Mesendoderm (in vitro differentiated cells): ENCODE measurements at places on chromosomes 5 and 9.

GRCh38 chr9:99015890-99016289 lies 72.2 kb downstream of the COL15A1 start:
- H3K27ac ChIP-seq, result no peak overlapping the region
- no peaks in the 10 kb centered on the region for H3K36me3 ChIP-seq
- no peaks in the 10 kb centered on the region for H3K27me3 ChIP-seq
- no peaks in the 10 kb centered on the region for H3K4me1 ChIP-seq
- no peak overlapping the region for H3K4me3 ChIP-seq
- no peak for DNase-seq

GRCh38 chr9:69016191-69017096 lies 2.5 kb upstream of the PRKACG start:
- no peak for DNase-seq
- no peaks in the 10 kb centered on the region for H3K36me3 ChIP-seq
- no peaks in the 10 kb centered on the region for H3K4me1 ChIP-seq

DNA sequence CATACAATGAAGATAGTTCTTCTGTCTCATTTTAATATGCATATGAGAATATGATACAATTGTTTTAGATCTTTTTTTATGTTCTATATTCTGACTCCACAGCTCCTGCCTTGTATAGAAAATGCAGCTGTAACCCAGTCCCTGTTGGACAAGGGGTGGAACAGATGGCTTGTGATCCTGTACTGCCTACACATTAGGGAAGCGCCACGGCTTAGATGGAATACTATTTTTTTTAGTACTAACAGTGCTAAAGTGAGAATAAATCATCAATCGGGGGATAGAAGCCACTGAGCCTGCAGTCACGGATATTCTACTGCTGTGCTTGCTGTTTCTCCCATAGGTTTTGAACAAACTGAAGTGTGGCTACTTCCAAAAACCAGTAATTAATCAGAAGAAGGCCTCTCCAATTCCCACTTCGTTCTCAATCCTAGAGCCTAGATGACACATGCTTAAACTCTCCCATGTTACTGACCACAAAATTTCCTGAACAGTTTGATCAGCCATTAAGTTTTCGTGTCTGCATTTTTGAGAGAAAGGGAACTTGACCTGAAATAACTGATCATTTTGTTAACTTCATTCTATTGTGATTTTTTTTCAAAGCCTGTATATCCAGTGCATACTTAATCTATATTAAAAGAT lies 150.3 kb downstream of the CDH18 start:
- no peaks in the 10 kb centered on the region for H3K27me3 ChIP-seq
- no peak for DNase-seq
- no peak overlapping the region for H3K27ac ChIP-seq
- H3K4me3 ChIP-seq, result no peak overlapping the region
- H3K36me3 ChIP-seq, result no peaks in the 10 kb centered on the region

GRCh38 chr5:18811661-18812060 lies 1176.3 kb downstream of the CDH18 start:
- DNase-seq, result peak; percentile 16
- H3K4me3 ChIP-seq, result no peak overlapping the region
- no peaks in the 10 kb centered on the region for H3K4me1 ChIP-seq

DNA sequence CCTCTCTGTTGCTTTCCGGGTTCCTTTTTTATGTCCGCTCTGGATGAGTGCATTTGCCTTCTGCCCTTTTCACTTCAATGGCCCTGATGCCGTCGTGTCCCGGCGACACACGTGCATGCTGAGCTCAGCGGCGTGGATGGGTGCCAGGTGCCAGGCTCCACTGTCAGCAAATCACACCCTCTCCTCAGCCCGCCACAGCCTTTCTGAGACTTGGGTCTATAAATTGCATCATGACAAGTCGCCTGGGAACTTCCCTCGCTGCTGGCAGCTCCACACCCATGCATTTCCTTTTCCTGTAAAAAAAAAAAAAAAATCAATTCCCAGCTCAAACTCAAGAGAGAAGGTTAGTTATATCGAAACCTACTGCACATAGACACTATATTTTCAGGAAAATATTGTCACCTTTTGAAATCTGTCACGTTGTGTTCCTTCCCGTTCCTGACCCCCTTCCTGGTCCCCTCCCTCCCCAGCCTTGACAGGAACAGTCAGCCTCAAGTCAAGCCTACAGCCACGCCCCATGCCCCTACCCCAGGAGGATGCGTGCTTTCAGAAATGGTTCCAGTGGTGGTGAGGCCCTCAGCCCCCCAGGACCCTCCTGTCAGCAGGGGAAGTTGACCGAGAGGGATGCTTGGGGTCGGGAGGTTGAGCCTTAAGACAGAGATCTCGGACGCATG lies 110.3 kb upstream of the PTCH1 start:
- no peaks in the 10 kb centered on the region for H3K27me3 ChIP-seq
- no peak for DNase-seq
- no peak overlapping the region for H3K27ac ChIP-seq

- no peaks in the 10 kb centered on the region for H3K4me1 ChIP-seq
- H3K27ac ChIP-seq, result no peak overlapping the region
- H3K27me3 ChIP-seq, result no peaks in the 10 kb centered on the region
Measured at GRCh38 chr5:37938861-37939260, 99.0 kb upstream of the GDNF start.

DNA sequence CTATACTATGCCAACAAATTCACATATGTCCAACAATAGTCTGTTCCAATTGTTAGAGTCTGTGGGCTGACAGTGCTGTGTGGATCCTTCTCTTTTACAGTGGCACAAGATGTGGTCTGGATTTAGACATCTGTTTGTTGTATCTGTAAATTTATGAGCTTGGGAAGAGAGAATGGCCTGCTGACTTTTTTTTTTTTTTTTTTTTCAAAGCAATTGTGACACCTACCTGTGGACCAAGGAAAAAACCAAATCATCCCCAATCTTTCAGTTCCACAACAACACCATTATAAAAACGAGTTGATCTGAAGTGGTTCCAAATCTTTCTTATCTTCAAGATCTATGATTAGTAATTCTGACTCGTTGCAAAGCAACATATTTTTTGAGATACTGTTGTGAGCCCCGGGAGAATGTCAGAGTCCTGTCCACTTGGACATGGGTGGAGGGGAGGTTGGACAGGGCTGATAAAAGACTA lies 4.9 kb downstream of the IRX2 start:
- no peak for DNase-seq
- peaks cover 35% of the 10 kb centered on the region for H3K27me3 ChIP-seq
- no peak overlapping the region for H3K27ac ChIP-seq
- no peaks in the 10 kb centered on the region for H3K36me3 ChIP-seq

DNA sequence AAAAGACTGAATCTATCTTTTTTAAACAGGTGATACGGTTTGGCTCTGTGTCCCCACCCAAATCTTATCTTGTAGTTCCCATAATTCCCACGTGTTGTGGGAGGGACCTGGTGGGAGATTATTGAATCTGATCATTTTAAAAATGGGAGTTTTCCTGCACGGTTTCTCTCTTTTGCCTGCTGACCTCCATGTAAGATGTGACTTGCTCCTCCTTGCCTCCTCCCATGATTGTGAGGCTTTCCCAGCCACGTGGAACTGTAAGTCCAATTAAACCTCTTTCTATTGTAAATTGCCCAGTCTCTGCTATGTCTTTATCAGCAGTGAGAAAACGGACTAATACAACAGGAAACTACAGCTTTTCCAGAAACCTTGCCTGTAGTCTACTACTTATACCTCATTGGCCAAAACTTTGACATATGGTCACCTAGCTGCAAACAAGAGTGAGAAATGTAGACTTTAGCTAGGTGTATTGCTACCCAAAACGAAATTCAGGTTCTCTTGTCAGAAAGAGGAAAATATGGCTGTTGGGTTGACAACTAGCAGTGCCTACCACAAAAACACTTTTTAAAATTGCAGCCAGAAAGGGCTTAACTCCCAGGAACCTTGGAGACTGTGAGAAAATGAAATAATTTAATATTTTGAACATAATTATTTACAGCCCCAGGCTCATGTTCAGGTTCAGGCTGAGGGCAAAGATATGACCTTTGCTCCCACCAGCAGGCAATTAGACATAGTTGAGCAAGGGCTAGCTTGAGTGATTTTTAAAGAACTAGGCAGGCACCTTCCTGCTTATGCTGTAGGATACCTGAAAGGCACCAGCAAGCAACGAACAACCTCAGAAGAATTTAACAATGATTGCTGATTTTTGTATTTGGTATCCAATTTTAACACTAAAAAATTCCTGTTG lies 7.4 kb upstream of the AGGF1 start:
- DNase-seq, result no peak
- no peak overlapping the region for H3K4me3 ChIP-seq
- no peaks in the 10 kb centered on the region for H3K4me1 ChIP-seq
- H3K36me3 ChIP-seq, result no peaks in the 10 kb centered on the region
- no peaks in the 10 kb centered on the region for H3K27me3 ChIP-seq

GRCh38 chr5:119795768-119796167 lies 166.4 kb downstream of the FAM170A start:
- H3K27ac ChIP-seq, result no peak overlapping the region
- no peaks in the 10 kb centered on the region for H3K36me3 ChIP-seq
- no peak overlapping the region for H3K4me3 ChIP-seq
- H3K4me1 ChIP-seq, result peaks cover under 1% of the 10 kb centered on the region

DNA sequence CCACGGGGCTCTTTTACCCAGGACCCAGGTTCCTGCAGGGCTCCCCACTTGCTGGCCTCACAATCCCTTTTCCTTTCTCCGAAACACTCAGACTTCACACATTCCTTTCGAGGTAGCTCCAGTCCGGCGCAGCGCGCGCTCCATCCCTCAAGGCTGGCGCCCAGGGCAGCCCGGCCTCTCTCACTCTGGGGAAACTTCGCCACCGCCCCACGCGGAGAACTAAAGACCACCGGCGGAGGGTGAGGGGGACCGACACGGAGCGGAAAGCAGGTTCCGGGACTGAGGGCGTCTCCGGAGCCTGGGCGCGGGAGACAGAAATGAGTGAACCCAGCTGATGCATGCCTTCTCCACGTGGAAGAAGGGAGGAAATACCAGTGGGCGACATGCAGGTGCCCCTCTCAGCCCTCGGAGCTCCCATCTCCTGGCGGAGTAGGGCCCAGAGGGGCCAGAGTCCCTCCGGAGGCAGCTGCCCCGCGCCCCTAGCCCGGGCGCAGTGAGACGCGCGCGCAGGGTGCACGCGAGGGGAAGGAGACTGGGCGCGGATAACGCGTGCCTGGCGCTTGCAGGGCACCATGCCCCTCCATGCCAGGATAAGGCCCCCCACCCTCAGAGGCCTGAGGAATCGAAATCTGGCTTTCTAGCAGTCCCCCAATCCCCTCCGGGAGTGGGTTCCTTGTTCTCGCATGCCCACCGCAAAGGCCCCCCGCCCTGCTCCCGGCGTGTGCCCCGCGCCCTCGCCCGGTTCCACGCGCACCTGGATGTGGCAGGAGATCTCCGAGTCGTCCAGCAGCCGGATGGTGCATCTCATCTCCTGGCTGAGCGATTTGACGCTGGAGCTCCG lies 650 bp downstream of the FRMD3 start:
- H3K27me3 ChIP-seq, result peaks cover 4% of the 10 kb centered on the region
- peak; percentile 29 for DNase-seq
- H3K4me3 ChIP-seq, result peak overlapping the region; percentile 12
- H3K4me1 ChIP-seq, result no peaks in the 10 kb centered on the region
- no peak overlapping the region for H3K27ac ChIP-seq

GRCh38 chr9:79053598-79053997 lies 518.2 kb upstream of the TLE4 start:
- H3K4me3 ChIP-seq, result no peak overlapping the region
- no peaks in the 10 kb centered on the region for H3K36me3 ChIP-seq
- DNase-seq, result no peak

- no peak for DNase-seq
- no peaks in the 10 kb centered on the region for H3K27me3 ChIP-seq
- H3K36me3 ChIP-seq, result no peaks in the 10 kb centered on the region
- no peak overlapping the region for H3K4me3 ChIP-seq
- H3K27ac ChIP-seq, result no peak overlapping the region
Measured at GRCh38 chr5:73126957-73127356, 6.6 kb downstream of the TMEM171 start.

- H3K27me3 ChIP-seq, result no peaks in the 10 kb centered on the region
- H3K4me1 ChIP-seq, result no peaks in the 10 kb centered on the region
- peak overlapping the region; percentile 71 for H3K27ac ChIP-seq
- H3K36me3 ChIP-seq, result peaks cover 4% of the 10 kb centered on the region
- no peak for DNase-seq
Measured at GRCh38 chr9:135908093-135908753, 877 bp upstream of the CAMSAP1 start.

DNA sequence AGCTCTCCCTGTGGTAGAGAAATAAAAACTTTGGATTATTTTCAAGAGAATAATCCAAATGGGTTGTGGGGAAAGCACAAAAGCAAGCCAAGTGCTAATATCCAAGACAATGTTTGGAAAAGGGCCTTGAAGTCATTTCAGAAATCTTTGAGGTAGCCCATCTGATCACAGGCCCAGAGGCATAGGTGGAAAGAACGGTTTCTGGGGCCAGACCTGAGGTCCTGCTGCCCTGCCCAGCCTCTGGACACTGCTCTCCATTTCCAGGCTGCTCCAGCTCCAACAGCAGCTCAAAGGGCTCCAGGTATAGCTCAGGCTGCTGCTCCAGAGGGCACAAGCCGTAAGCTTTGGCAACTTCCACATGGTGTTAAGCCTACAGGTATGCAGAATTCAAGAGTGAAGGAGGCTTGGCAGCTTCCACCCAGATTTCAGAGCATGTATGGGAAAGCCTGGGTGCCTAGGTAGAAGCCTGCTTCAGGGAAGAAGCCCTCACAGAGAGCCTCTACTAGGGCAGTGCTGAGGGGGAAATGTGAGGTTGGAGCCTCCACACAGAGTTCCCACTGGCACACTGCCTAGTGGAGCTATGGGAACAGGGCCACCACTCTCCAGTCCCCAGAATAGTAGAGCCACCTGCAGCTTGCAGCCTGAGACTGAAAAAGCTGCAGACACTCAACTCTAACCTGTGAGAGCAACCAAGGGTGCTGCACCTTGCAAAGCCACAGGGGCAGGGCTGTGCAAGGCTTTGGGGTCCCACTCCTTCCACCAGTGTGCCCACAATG lies 133.1 kb downstream of the PIK3R1 start:
- no peak overlapping the region for H3K27ac ChIP-seq
- no peaks in the 10 kb centered on the region for H3K27me3 ChIP-seq
- H3K36me3 ChIP-seq, result no peaks in the 10 kb centered on the region
- no peak overlapping the region for H3K4me3 ChIP-seq
- no peak for DNase-seq
- H3K4me1 ChIP-seq, result no peaks in the 10 kb centered on the region

GRCh38 chr5:1141834-1142233 lies 30.0 kb upstream of the SLC12A7 start:
- no peak for DNase-seq
- H3K36me3 ChIP-seq, result no peaks in the 10 kb centered on the region
- no peak overlapping the region for H3K27ac ChIP-seq
- H3K4me1 ChIP-seq, result peaks cover 8% of the 10 kb centered on the region
- H3K4me3 ChIP-seq, result no peak overlapping the region
